B cell (primary cell): ENCODE measurements at places on chromosomes 16 and 17.

DNA sequence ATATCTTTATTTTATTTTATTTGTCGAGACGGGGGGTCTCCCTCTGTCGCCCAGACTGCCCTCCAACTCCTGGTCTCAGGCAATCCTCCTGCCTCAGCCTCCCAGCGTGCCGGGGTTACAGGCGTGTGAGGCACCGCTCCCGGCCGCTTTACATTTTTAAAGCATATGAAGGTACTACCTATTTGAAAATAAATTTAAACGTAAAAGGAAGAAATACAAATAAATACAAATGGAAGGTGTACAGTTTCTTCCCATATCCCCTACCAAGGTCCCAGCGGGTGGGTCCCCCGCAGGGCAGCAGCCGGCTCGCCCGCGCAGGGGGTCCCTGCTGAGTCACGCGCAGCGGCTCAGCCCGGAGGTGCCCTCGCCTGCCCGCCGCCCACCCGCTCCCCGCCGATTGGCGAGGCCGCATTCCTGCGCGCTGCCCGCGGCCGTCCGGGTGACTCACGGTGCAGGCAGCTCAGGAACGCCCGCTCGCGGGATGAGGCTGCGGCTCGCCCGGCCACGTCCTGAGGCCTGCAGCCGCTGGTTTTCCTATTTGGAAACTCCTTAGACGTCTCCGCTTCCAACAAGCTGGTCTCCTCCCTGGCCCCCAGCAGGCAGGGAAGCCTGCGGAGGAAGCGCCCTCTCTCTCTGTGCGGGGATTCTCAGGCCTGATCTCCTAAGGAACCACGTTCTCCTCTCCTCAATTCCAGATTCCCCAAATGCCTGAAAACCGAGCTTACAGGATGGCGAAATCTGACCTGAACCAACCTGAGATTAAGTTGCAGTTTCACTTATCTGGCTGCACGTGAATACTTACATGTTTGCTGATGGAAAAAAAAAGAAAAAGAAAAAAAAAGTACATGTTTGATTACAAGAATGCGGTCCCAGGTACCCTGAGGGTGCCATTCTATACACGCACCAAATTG, 54.8 kb upstream of the MAP3K14 start:
- no peaks in the 10 kb centered on the region for H3K27me3 ChIP-seq
- peaks cover 22% of the 10 kb centered on the region for H3K4me1 ChIP-seq
- DNase-seq, result peak; percentile 22
- H3K4me3 ChIP-seq, result no peak overlapping the region
- no peaks in the 10 kb centered on the region for H3K36me3 ChIP-seq
- H3K27ac ChIP-seq, result no peak overlapping the region

GRCh38 chr17:48550502-48551213, 5.7 kb upstream of the HOXB2 start:
- no peaks in the 10 kb centered on the region for H3K27me3 ChIP-seq
- no peak overlapping the region for H3K4me3 ChIP-seq
- peaks cover 14% of the 10 kb centered on the region for H3K4me1 ChIP-seq
- DNase-seq, result no peak
- H3K27ac ChIP-seq, result no peak overlapping the region
- no peaks in the 10 kb centered on the region for H3K36me3 ChIP-seq

- no peak overlapping the region for H3K27ac ChIP-seq
- no peaks in the 10 kb centered on the region for H3K27me3 ChIP-seq
- H3K4me3 ChIP-seq, result no peak overlapping the region
- no peaks in the 10 kb centered on the region for H3K36me3 ChIP-seq
- no peaks in the 10 kb centered on the region for H3K4me1 ChIP-seq
Observed at GRCh38 chr17:45923511-45924268, 29.3 kb downstream of the MAPT start.

- peak overlapping the region; percentile 90 for H3K4me3 ChIP-seq
- peak; percentile 56 for DNase-seq
- peaks cover 36% of the 10 kb centered on the region for H3K4me1 ChIP-seq
- H3K27ac ChIP-seq, result peak overlapping the region; percentile 60
- H3K36me3 ChIP-seq, result peaks cover 33% of the 10 kb centered on the region
Observed at GRCh38 chr16:28210979-28211588, 681 bp downstream of the XPO6 start.

DNA sequence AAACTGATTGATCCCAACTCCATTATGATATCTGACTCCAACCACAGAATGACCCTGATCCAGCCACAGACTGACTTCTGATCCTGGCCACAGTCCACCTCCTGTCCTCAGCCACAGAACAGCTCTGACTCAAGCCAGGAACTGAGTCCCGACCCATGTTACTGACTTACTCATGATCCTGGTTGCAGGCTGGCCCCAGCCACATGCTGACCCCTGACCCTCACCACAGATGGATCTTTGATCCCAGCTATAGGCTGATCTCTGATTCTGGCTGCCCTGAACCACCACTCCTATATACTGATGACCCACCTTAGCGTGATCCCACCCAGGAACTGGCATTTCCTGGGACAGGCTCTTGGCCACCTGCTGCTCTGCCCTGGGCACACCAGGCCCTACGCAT, 32.2 kb upstream of the IL21R start:
- H3K4me1 ChIP-seq, result peaks cover 57% of the 10 kb centered on the region
- DNase-seq, result no peak
- H3K27me3 ChIP-seq, result no peaks in the 10 kb centered on the region

GRCh38 chr16:65410801-65411200, 288.9 kb upstream of the CDH11 start:
- no peaks in the 10 kb centered on the region for H3K27me3 ChIP-seq
- no peak overlapping the region for H3K4me3 ChIP-seq
- no peak for DNase-seq
- no peaks in the 10 kb centered on the region for H3K4me1 ChIP-seq
- no peak overlapping the region for H3K27ac ChIP-seq

GRCh38 chr16:77939968-77940367, 82.4 kb upstream of the CLEC3A start:
- H3K27me3 ChIP-seq, result no peaks in the 10 kb centered on the region
- no peak overlapping the region for H3K4me3 ChIP-seq
- DNase-seq, result no peak
- no peak overlapping the region for H3K27ac ChIP-seq

DNA sequence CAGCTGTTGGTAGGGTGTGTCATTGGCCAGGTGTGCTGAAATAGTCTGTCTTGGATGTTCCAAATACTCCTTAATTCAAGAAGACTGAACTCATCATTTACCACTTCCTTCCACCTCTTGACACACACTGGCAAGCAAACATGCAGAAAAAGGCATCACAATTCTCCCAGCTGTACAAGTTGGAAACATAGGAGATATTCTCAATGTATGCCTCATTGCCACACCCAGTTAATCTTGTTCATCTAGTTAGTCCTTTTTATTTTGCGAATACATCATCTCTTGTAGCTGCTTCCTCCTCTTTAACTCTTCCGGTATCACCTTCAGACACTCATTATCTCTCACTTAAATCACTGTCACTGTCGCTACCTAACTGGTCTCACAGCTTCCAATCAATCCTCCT, 75.1 kb upstream of the GOT2 start:
- H3K4me3 ChIP-seq, result no peak overlapping the region
- no peaks in the 10 kb centered on the region for H3K27me3 ChIP-seq
- H3K4me1 ChIP-seq, result peaks cover under 1% of the 10 kb centered on the region
- DNase-seq, result no peak
- H3K36me3 ChIP-seq, result no peaks in the 10 kb centered on the region

DNA sequence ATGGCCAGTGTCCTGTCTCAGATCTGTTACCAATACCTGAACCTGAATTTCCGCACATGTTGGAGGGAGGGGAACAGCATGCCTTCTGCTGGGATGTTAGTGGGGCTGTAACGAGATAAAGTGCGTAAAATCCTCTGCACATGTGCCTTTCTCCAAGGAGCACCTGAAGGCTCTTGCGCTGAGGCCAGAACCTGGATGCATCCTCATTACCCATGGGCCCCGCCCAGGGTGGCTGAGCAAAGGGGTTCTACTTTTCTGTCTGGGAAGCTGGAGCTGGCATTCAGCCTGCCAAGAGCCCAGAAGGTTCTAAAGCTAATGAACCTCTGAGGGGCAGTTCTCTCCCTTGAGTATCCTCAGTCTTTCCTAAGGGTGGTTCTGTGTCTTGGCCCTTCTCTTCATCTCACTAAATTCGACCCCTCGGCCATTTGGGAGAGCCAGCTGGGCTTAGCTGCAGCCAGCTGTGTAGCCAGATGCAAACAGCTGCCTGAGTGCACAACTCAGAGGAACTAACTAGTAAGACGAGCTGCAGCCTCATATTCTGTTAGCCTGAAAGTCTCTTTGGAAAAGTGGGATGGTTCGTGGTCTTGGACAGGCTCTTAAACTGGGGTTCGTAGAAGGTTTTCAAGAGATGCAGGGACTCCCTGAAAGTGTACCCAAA, 2.5 kb downstream of the ITGA3 start:
- DNase-seq, result no peak
- H3K36me3 ChIP-seq, result no peaks in the 10 kb centered on the region
- no peak overlapping the region for H3K27ac ChIP-seq
- peaks cover 49% of the 10 kb centered on the region for H3K27me3 ChIP-seq

DNA sequence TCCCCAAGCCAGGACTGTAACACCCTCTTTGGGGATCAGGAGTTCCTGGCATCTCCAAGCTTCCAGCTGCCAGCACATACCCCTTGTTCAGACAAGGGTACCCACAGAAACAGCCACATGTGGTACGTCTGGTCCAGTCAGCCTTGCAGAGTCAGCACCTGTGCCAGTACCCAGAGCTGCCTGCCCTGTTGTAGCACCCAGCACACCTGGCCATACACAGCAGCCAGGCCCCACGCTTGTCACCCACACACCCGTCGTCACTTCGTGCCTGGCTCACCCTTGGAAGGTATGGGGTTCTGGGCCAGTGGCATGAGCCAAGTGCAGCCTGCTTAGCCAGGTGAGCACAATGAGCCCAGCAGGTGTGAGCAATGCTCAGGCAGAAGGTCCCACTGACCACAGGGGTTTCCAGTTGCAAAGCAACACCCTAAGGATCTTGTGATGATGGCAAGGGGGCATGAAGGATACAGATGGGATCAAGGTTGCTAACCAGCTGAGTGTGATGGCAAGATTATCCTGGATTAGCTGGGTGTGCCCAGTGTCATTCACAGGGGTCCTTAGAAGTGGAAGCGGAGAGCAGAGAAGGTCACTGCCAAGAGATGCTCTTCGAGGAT, 202.3 kb downstream of the CPPED1 start:
- H3K27me3 ChIP-seq, result no peaks in the 10 kb centered on the region
- H3K4me1 ChIP-seq, result no peaks in the 10 kb centered on the region
- H3K4me3 ChIP-seq, result no peak overlapping the region
- H3K36me3 ChIP-seq, result no peaks in the 10 kb centered on the region
- no peak for DNase-seq
- no peak overlapping the region for H3K27ac ChIP-seq

GRCh38 chr16:84115919-84116719, 623 bp downstream of the MBTPS1 start:
- no peaks in the 10 kb centered on the region for H3K36me3 ChIP-seq
- peak overlapping the region; percentile 84 for H3K4me3 ChIP-seq
- H3K27me3 ChIP-seq, result no peaks in the 10 kb centered on the region
- peaks cover 20% of the 10 kb centered on the region for H3K4me1 ChIP-seq
- DNase-seq, result no peak

GRCh38 chr16:27273670-27274423, 5.3 kb upstream of the NSMCE1 start:
- peak overlapping the region; percentile 82 for H3K27ac ChIP-seq
- H3K4me1 ChIP-seq, result peaks cover 67% of the 10 kb centered on the region
- peak overlapping the region; percentile 1 for H3K4me3 ChIP-seq
- no peaks in the 10 kb centered on the region for H3K27me3 ChIP-seq

- no peak overlapping the region for H3K27ac ChIP-seq
- no peak overlapping the region for H3K4me3 ChIP-seq
- H3K4me1 ChIP-seq, result no peaks in the 10 kb centered on the region
- H3K36me3 ChIP-seq, result no peaks in the 10 kb centered on the region
- DNase-seq, result no peak
Observed at GRCh38 chr17:51486885-51487520, 226.7 kb downstream of the UTP18 start.

- no peaks in the 10 kb centered on the region for H3K27me3 ChIP-seq
- no peak overlapping the region for H3K27ac ChIP-seq
- H3K36me3 ChIP-seq, result no peaks in the 10 kb centered on the region
- no peak overlapping the region for H3K4me3 ChIP-seq
Observed at GRCh38 chr16:87687126-87687910, 78.5 kb downstream of the KLHDC4 start.

- no peaks in the 10 kb centered on the region for H3K36me3 ChIP-seq
- H3K27ac ChIP-seq, result no peak overlapping the region
- no peak overlapping the region for H3K4me3 ChIP-seq
- H3K27me3 ChIP-seq, result peaks cover 21% of the 10 kb centered on the region
Observed at GRCh38 chr17:56676810-56677209, 83.3 kb downstream of the NOG start.

GRCh38 chr17:55285340-55286301, 20.9 kb downstream of the HLF start:
- no peaks in the 10 kb centered on the region for H3K36me3 ChIP-seq
- DNase-seq, result no peak
- H3K27me3 ChIP-seq, result peaks cover 4% of the 10 kb centered on the region
- no peak overlapping the region for H3K27ac ChIP-seq
- no peaks in the 10 kb centered on the region for H3K4me1 ChIP-seq

DNA sequence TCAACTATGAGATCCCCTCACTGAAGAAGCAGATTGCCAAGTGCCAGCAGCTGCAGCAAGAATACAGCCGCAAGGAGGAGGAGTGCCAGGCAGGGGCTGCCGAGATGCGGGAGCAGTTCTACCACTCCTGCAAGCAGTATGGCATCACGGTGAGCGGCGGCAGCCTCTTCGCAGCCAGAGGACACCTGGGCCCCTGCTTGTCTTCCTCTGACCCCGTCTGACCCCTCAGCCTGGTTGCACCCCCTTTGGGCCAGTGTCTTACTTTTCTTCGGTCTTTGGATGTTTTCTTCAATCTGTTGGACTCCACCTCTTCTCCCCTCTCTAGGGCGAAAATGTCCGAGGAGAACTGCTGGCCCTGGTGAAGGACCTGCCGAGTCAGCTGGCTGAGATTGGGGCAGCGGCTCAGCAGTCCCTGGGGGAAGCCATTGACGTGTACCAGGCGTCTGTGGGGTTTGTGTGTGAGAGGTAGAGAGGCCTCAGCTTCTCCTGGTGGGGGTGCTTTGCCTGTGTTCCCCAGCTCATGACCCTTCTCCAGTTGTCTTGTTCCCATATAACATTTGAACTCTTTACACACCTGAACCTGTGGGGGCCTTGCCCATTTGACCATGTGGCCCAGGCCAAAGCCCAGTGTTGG, 4.4 kb downstream of the CDK5RAP3 start:
- peaks cover 23% of the 10 kb centered on the region for H3K4me1 ChIP-seq
- H3K27ac ChIP-seq, result no peak overlapping the region
- H3K36me3 ChIP-seq, result peaks cover 57% of the 10 kb centered on the region
- no peaks in the 10 kb centered on the region for H3K27me3 ChIP-seq

GRCh38 chr17:49494986-49495841, at the start of gene NGFR:
Gene NGFR (plus strand): TSS chr17:49495293. CDS start chr17:49495418, 125 bp downstream.
- H3K4me1 ChIP-seq, result peaks cover 30% of the 10 kb centered on the region
- DNase-seq, result peak; percentile 76
- peak within 1 kb of the TSS; percentile 54 for H3K4me3 ChIP-seq
- no peak within 1 kb of the TSS for H3K27ac ChIP-seq
